Fibroblast of upper back skin (primary cell): ENCODE measurements at places on chromosomes 1 and 21.

GRCh38 chr1:114320586-114320985 lies 166.9 kb upstream of the SYT6 start:
- DNase-seq = peak; percentile 95

DNA sequence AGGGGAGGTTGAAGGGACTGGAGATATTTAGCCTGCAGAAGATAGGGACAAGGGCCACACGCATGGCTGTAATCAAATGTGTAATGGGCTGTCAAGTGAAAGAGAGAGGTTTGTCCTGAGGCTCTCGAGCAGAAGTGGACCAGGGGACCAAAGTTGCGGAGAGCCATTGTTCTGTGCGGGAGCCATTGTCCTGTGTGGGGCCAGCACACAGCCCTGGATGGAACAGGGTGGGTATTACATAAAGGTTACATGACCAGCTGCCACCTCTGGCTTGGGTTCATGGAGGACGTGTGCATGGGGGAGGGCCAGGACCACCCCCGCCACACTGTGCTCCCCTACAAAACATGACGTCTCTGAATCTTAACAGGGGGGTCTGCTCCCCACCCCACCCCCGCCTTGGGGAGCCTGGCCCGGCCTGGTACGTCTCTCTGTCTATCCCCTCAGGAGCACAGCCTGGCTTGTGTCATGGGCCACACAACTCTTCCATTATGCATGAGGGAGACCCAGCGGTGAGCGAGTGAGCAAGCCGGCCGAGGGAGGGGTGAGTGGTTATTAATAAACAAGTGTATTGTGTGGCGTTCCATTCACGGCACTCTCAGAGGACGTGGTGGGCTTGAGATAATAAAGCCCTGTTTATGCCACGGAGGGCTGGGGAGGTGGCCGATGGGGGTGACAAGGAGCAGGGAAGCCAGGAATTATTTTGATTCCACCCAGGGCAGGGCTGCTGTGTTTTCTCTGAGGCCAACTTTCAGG lies at the start of gene NFASC:
NFASC (plus strand) TSS at position 703 of the 753 bp plus-strand sequence. CDS start 73,454 bp downstream, outside the sequence.
- no peak for DNase-seq

GRCh38 chr21:29817450-29817849 lies 122.3 kb downstream of the GRIK1 start:
- no peak for DNase-seq

GRCh38 chr1:92081031-92081430 lies 886 bp downstream of the BTBD8 start:
- DNase-seq = no peak

- no peak for DNase-seq
Observed at GRCh38 chr1:897226-897625, 26.5 kb upstream of the SAMD11 start.

DNA sequence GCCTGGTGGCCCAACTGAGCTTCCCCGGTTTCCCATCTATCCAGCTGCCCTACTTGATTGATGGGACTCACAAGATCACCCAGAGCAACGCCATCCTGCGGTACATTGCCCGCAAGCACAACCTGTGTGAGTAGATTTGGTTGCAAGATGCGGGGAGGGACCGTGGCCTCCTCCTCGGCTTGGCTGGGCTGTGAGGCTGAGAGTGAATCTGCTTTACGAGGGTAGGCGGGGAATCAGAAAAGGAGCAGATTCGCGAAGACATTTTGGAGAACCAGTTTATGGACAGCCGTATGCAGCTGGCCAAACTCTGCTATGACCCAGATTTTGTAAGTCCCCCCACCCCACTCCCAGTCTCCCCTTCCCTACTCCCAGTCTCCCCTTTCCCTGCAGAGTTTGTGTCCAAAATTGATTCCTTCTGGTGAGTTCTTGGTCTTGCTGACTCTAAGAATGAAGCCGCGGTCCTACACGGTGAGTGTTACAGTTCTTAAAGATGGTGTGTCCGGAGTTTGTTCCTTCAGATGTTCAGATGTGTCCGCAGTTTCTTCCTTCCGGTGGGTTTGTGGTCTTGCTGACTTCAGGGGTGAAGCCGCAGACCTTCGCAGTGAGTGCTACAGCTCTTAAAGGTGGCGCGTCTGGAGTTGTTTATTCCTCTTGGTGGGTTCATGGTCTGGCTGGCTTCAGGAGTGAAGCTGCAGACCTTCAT lies 1.5 kb downstream of the GSTM2 start:
- DNase-seq = no peak

DNA sequence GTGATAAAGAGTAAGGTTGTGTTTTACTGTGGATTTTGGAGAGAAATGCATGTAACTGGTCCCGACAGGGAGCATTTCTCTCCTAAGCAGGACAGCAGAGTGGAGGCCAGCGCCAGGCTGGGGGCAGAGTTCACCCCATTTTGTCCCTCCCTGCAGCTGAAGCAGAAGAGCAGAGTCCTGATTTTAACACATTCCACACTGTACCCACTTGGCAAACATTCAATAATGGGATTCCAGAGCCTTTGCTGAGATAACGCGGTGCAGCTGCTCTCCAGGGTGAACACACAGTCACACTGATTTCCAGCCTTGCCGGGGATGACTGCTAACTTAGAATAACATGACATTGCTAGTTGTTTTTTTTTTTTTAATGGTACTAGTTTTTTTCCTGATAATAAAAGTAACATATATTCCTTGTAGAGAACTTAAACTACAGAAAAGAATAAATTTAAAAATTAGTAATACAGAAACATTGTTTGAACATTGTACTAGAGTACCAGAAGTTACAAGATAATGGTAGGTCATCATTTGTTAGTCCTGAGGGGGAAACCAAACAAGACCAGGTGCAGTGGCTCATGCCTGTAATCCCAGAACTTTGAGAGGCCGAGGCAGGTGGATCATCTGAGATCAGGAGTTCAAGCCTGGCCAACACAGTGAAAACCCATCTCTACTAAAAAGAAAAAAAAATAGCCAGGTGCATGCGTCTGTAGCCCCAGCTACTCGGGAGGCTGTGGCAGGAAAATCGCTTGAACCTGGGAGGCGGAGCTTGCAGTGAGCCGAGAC lies 77.2 kb downstream of the SCCPDH start:
- DNase-seq = peak; percentile 13

- peak; percentile 40 for DNase-seq
Observed at GRCh38 chr1:105793536-105794146, 1262.8 kb upstream of the PRMT6 start.

DNA sequence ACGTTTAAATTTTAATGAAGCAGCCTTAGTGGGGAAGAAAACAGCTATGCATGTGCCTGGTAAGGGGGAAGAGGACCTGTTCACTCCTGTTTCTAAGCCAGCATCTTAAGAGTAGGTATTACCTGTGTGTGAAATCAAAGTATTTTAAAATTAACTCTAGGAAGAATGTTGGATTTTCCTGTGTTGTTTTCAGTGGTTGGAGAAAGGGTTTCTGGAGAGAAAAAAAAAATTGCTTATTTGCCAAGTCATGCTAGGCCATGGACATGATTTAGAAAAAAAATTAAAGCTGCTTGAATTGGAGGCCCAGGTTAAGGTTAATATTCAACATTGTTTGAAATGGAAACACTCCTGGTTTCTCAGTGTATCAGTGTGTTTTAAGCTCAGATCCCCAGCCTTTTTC lies 42.9 kb upstream of the DNAJC6 start:
- no peak for DNase-seq

DNA sequence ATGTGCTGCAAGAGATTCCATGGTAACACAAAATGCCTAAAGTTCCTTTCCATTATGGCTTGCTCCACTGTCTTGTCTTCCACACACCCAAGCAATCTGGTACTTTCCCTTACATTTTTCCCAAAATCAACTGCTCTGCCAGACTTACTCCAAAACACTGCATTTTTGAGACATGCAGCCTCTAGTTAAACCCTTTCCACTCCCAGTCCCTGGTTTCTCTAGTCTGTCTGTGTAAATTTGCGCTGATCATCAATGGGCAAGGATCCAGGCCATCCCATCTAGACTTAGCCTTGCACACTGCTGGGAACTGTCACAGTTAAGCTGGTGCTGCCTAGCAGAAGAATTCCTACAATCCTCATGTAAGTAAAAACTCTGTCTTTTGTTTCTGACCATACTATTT lies 47.8 kb downstream of the DAB1 start:
- DNase-seq = no peak

- no peak for DNase-seq
Observed at GRCh38 chr1:51415963-51416362, 85.6 kb upstream of the TTC39A start.

DNA sequence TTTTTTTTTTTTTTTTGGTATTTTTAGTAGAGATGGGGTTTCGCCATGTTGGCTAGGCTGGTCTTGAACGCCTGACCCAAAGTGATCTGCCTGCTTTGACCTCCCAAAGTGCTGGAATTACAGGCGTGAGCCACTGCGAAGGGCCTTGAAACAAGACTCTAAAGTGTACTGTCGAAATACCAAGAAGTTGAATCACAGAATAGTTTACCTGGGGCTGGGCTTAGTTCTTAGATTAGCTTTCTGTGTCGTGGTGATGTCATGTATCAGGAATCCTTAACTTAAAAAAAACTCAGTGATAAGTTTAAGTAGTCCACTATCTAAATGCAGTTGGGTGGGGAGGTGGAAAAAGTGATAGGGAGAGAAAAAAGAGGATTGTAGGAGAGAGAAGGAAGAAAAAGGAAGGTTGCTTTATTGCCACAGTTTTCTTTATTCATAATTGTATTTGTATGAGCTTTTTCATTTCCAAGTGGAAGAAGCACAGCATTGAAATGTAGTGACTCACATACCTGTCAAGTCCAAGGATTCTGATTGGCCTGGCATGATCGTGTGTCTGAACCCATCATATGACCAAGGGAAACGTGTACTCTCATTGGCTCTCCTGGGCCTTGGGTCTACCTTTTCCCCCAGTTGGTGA lies 13.4 kb downstream of the ITSN1 start:
- peak; percentile 93 for DNase-seq

DNA sequence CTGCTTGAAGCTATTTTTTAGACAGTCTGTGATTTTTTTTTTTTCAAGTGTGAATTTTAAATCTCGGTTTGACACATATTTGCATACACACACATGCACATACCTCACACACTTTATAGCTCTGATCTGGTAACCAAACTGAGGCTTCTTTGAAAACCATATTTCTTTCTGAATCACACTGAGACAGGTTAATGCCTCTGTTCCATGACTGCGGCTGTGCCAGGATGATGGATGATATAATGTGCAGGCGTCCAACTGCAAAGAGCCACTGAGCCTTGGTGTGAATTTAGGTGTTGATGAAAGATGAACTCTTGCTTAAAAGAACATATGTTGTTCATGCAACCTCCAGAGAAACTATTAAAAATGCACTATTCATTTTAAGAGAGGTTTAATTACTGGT lies 504.0 kb upstream of the OLFM3 start:
- no peak for DNase-seq

DNA sequence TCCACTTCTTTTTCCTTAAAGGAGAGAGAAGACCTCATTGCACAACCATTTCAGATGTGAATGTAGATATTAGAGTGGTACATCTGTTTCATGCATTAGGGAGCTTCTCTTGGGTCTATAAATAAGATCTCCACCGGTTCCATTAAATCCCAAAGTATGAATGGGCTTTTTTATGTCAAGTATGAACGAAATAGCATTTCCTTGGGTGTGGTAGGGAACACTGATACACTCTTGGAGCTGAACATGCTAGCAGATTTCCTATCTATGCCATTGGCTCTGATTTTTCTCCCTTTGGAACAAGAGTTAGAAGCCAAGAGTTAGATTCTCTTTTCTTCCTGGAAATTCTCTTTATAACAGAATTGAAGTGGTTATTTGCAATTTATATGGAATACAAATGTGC lies 245.6 kb upstream of the ADAMTS5 start:
- DNase-seq = no peak

- DNase-seq = no peak
Observed at GRCh38 chr1:227072991-227073390, 132.9 kb downstream of the COQ8A start.

- no peak for DNase-seq
Observed at GRCh38 chr21:43348170-43348766, 78.7 kb downstream of the SIK1 start.

DNA sequence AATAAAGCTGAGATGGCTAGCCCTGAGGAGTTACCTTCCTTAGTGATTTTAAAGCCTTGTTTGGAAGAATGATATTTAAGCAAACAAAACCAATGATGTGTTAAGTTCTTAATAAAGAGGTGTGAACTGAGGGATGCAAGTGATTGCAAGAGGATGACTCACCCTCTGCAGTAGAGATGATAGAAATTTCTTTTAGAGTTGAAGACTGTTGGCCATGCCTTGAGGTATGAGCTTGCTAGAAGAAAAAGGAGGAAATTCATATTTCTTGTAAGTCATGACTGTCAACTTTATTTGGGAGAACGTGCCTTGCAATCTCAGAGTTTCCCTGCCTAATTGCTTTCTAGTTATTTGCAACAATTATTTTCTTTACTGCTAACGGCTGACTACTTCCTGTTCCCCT lies 94.7 kb downstream of the PLA2G4A start:
- DNase-seq = no peak

GRCh38 chr1:9180111-9180819 lies 51.4 kb upstream of the GPR157 start:
- no peak for DNase-seq

GRCh38 chr1:237171454-237172117 lies 129.6 kb downstream of the RYR2 start:
- DNase-seq = no peak

GRCh38 chr1:57222307-57222706 lies 201.6 kb downstream of the DAB1 start:
- no peak for DNase-seq

DNA sequence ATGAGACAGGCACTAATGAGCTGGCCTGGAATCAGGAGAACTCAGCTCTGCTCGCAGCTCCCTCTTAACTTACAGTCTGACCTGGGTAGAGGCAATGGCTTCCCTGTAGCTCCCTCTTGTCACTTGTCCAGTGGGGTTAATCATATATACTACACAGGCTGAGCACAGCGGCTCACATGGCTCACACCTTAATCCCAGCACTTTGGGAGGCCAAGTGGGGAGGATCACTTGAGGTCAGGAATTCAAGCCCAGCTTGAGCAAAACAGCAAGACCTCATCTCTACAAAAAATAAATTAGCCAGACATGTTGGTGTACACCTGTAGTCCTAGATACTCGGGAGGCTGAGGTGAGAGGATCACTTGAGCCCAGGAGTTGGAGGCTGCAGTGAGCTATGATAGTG lies 4.2 kb downstream of the S100A6 start:
- DNase-seq = no peak

- peak; percentile 13 for DNase-seq
Observed at GRCh38 chr1:184823080-184823479, 68.4 kb upstream of the EDEM3 start.

GRCh38 chr1:86530211-86530845 lies 16.6 kb upstream of the CLCA4 start:
- no peak for DNase-seq

DNA sequence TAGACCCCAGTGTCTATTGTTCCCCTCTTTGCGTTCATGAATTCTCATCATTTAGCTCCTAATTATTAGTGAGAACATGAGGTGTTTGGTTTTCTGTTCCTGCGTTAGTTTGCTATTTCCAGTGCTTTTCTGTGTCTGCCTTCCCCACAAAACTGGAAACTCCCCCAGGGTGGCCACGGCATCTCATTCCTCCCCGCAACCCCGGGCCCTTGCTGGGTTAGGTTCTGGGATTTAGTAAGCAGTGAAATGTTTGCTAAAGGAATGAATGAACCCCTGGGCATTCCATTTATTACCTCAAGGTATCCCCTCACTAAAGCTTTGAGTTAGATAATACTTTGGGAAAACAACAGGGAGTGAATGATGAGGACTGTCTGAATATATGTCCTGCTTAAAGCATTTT lies 142.9 kb downstream of the GLUL start:
- DNase-seq = no peak
